Stimulated activated CD4-positive, alpha-beta T cell treated with anti-CD3 and anti-CD28 coated beads, Interleukin-1b, Interleukin-23, amount 100 ng/mL, for 1 hour (primary cell): ENCODE measurements at places on chromosomes 12 and 14.

GRCh38 chr12:131919366-131920156 lies 9.5 kb upstream of the PUS1 start:
- no peak for DNase-seq

- peak; percentile 15 for DNase-seq
These were observed 310 bp downstream of the BICDL1 start for GRCh38 chr12:119989361-119989730.

DNA sequence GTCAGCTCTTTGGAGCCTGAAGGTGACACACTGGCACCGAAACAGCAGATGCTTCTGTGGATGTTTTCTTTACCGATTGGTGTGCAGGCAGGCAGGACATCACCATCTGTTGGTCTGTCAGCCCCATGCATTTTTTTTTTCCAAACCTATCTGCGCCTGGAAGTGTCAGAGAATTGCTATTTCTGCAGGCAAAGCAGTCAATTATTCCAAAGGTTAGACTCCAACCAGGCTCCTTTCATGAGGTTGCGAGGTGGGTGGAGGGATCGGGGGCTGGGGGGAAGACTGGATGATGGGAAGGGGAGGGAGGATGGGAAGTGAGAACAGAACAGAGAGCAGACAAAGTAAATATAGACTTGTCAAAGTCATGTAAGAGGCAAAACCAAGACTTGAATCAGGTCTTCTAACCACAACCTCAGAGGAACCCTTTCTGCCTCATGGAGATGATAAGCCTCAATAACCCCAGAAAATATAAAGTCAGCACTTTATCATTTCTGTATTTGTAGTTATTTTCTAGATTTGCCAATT lies 117.7 kb downstream of the OTOGL start:
- DNase-seq: no peak

DNA sequence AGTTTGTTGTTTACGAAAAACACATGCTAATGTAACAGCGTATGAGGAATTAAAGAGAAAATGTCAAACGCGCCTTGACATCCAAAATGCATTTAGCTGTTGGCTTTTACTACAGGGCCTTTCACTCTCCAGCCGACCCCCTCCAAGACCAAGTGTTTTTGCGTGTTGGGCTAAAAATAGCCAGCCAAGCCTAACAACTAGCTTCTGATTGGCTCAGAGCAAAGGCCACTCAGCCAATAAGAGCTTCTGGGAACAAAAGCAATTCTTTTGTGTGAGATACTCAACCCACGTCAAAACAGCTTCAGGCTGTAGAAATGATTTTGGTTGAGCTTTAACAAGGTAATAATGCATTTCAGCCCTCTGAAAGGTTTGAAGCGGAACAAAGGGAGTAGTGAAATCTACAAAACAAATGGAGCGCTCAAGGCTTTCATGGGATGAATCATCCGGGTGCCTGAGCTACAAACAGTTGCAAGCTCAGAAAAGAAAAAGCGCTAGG lies 198.7 kb upstream of the DCN start:
- no peak for DNase-seq

- DNase-seq: no peak
These were observed 98.9 kb downstream of the DENND5B start for GRCh38 chr12:31491841-31492598.

- DNase-seq: no peak
These were observed 116.3 kb upstream of the VASH1 start for GRCh38 chr14:76644855-76645518.

DNA sequence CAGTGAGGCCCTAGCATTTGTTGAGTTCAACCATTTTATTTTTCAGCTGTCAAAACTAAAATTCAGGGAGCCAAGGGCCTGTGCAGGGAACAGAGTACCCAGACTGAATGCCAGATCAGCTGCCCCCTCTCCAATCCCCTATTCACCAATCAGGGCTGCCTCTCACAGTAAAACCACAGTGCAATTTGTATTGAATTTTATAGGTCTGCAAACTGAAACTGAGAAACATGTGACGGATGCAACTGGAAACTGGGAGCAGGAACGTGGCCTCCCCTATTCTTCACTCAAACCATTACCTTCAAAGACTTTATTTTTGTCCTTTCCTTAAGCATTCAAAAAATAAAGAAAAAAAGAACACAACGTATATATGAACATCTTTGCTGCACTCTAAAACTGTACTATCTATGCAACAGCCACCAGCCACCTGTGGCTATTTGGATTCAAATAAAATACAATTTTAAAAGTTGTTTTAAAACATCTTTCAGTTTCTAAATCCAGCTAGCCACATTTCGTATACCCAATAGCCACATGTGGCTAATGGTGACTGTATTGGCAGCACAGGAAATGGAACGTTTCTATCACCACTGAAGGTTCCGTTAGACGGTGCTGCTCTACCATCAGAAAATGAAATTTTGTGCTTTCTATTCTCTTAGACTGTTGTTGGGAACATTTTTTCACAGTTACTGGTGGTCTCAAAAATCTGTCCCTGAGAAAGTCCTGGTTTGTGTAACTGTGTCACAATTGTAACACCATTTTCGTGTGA lies 371.3 kb upstream of the FAR2 start:
- no peak for DNase-seq

GRCh38 chr14:20400965-20401593 lies 12.2 kb downstream of the TEP1 start:
- DNase-seq: no peak

DNA sequence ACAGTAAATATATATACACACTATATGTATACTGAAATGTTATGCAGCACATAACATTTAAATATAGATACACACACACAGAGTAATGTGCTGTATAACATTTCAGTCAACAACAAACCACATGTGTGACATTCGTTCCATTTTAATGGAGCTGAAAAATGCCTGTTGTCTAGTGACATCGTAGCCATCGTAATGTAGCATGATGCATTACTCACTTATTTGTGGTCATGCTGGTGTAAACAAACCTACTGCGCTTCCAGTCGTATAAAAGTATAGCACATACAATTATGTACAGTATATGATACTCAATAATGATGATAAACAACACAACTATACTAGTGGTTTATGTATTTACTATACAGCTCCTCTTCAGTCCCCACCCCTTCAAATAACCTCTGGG lies 119.0 kb upstream of the SLC38A4 start:
- no peak for DNase-seq

GRCh38 chr12:68137335-68137830 lies 22.2 kb downstream of the IFNG start:
- no peak for DNase-seq

DNA sequence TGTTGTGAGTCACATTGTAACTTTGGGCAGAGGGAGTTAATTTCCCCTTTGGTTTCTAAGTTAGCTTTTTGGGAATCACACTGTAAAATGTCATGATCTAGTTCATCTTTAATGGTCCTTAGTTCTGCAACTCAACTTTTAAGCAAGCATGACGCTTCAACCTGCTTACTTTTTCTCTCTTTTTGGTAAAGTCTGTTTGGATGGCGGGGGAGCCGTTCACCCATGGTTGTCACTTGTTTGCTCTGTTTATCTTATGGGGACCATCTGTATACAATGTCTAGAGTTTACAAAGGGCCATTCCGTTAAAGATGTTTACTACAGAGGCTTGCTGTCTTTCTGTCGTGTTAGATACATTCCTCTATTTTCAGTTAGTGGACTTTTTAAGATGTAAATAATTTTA lies 172.0 kb downstream of the SRGAP1 start:
- DNase-seq: no peak

DNA sequence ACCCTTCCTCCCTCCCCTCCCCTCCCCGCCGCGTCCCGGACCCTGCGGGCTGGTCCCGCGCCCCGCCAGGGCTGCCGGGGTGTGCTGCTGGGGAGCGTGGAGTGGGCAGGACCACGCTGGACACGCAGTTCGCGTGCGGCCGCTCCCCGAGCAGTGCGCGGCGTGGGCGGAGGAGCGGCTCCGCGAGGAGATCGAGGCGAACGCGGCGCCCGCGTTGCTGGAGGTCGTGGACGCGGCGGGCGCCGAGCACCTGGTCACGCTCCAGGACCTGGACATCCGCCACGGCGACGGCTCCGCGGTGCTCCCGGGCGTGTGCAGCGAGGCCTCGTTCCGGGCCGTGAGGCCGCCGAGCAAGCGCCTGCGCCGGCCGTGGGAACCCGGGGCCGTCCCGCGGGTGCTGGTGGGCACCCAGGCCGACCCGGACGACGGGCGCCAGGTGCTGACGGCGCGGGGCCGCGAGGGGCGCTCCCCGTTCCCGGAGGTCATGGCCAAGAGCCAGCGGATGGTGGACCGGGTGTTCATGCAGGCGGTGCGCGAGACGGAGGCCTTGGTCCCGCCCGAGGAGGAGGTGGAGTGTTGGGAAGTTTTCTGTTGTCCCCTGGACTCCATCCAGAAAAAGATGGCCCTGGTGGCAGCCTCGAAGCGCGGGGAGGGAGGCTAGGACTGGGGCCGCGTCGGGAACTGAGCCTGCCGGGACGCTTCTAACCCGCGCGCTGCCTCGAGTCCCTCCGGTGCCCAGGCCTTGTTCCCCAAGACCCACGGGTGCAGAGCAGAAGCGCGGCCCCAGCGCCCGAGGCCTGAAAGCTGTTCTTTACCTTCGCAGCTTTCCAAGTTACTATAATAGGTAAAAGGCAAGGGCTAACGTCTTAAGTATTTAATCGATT lies 54.7 kb upstream of the EIF5 start:
- no peak for DNase-seq

GRCh38 chr14:28746247-28746646 lies 20.3 kb upstream of the FOXG1 start:
- no peak for DNase-seq

DNA sequence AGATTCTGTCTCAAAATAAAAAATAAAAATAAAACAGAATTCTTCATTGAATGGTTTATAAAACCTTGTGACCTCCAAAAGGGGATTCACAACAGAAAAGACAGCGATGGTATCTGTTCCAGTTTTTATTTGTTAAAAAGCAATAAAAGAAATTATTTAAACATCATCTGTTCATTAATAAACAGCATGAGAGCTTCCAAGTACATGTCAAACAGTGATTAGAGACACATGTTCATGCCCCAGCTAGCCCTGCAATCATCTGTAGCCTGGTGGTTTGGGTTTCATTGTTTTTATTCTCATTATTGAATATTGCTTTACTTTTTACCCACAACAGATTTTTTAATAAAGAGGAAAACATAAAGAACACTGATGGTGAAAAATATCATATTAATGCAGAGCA lies 173.3 kb downstream of the ANO2 start:
- no peak for DNase-seq

DNA sequence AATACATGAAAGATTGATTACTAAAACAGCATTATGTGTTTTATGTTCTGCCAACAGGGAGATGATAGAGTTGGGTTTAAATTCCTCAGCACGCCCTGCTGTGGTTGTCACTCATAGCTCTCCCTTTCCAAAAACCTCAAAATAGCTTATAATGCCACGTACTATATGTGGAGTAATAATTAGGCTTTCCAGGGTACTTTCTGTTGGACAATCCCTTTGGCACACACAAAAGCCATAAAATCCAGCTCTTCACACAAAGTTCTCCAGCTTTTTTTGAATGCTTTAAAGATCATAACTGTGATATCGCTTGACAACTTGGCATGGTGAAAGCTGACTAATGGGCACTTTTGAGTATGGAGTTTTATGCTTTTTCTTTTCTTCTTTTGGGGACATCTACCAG lies 145.3 kb upstream of the DCN start:
- DNase-seq: no peak

DNA sequence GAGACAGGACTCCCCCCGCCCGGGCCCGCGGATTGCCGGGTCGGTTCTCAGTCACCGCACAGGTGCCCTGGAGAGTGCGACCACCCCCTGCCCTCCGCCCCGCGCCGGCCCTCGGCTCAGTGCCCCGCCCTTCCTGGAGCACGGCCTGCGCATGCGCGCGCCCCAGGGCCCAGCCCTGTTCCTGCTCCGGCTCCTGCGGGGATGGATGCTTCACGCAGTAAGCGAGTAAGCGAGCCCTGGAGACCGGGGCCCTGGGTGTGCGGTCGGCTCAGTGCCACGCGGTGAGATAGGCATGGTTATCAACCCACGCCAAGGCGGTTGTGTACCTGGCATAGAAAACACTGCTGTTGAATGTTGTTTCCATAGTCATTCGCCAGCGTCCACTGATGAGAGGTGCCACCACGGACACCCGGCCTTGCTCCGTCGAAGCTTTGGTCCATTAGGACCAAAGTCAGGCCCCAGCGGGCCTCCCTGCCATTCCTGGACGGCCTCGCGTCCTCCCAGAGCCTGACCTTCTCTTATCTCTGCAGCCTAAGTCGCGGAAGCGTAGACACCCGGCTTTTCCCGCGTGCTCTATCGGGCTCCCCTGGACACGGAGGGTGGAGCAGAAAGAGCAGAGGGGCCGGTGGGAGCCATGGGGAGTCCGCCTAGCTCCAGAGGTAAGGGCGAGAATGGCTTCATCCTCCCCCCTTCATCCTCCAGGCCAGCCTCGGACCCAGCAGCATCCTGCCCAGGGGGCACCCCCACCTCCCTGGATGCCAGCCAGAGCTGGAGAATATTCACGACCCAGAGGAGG lies 90.6 kb downstream of the PAPOLA start:
- peak; percentile 34 for DNase-seq

GRCh38 chr14:94770815-94771157 lies 873 bp upstream of the GSC start:
- no peak for DNase-seq

DNA sequence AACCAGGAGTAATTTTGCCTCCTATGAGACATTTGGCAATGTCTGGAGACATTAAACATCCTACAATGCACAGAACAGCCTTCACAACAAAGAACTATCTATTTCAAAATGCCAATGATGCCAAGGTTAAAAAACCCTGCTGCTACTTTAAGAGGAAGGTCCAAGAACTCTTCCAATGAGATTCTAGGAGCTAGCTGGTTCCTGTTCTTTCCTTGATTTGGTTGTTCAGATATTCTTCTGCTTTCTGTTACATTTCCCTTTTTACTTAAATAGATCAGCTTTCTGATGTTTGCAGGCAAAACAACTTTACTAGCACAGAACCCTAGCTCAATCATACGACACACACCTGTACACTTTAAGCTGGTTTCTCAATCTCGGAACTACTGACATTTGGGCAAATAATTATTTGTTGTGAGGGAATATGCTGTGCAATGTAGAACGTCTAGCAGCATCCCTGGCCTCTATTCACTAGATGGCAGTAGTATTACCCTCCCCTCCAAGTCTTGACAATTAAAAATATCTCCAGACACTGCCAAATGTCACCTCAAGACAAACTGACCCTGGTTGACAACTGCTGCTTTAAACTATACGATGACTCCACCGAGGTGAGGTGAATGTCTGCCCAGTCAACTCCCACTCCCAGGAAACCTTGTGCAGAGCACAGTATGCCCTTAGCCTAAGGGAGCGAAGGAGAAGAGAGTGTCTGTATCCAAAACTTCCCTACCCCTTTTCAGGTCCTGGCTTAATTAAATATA lies 4.4 kb downstream of the BLTP3B start:
- DNase-seq: no peak

- DNase-seq: no peak
These were observed 24.4 kb downstream of the ATP23 start for GRCh38 chr12:57965766-57966165.

DNA sequence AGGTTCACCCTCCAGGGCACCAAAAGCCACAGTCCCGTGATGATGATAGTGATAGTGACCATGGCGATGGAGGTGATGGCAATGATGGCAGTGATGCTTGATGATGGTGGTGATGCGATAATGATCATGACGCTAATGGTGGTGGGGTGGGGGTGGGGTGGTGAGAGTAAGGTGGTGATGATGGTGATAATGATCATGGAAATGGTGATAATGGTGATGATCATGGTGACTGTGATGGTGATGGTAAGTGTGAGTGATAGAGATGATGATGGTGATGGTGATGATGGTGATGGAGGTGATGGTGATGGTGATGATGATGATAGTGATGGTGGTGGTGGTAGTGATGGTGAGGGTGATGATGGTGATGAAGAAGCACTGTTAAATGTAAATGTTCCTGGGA lies 96.9 kb downstream of the SYNE3 start:
- no peak for DNase-seq
